ENCODE measurements at places on chromosomes 11 and 22. TPM values are rescaled to one million over a fixed set of nuclear protein-coding genes. Genes with fewer than 3 reads are reported as not detected.

SGSM1 gene
- 0.45 TPM for total RNA-seq

NEU3 gene
- 4.0 TPM for total RNA-seq

ME3 gene
- total RNA-seq, result 18.7 TPM

TMEM126A gene
- total RNA-seq, result 57.8 TPM

OR9G4 gene
- total RNA-seq, result not detected

CCDC81 gene
- total RNA-seq, result 0.25 TPM

MS4A15 gene
- not detected for total RNA-seq

PLAAT4 gene
- total RNA-seq, result 1.5 TPM
